Stimulated activated CD8-positive, alpha-beta memory T cell treated with anti-CD3 and anti-CD28 coated beads, Interleukin-4, amount 100 ng/mL, for 24 hours (primary cell): ENCODE measurements at places on chromosomes 4 and X.

DNA sequence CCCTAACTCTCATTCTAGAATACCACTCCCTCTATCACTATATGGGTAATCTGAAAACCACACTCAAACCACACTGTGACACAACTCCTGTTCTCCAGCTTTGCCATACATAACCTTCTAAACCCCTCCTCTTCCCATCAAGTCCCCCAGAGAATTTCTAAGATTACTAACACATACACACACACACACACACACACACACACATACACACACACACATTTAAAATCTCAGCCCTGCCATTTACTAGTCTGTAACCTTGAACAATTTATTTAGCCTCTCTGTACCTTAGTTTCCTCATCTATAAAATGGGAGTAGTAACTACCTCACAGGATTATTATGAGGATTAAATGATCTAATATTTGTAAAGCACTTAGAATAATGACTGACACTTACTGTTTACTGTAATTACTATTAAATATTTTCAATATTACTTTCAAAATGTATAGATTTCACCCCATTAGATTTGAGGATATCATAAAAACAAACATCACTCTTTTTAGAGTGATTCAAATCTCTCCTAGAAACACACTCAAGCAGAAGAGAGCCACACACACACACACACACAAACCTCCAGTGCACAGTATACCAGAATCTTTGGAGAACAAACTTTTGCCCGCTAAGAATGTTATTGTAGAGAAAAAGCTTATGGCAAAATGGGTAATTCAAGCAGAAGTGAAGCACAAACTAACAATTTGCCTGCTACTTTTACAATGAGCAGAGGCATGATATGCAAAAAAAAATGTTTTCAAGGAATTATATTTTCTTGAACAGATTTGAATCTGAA is 3.8 kb downstream of the ANKRD50 start:
- no peak for DNase-seq

- no peak for DNase-seq
Observed at GRCh38 chrX:7219153-7219705, 71.3 kb upstream of the PUDP start.

DNA sequence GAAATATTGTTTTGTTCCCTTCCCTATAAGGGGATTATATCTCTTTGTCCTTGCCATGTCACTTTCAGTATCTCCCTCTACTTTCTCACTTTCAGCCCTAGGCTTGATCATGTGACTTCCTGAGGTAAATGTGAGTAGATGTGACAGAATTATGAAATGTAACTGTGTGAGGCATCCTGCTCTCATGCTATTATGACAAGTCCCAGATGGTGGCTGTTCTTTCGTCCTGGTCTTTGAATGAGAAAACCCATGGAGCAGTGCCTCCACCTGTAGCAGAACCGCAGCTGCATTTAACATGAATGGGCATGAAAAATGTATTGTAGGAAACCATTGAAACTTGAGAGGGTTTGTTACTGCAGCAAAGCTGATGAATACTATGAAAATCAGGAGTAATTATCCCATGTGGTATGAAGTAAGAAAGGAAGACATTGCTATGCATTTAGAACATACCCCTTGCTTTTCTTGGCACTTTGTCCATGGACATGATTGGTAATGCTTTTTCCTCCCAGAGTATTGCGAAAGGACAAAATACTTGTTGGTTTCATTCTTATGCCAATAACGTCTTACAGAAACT is 202.2 kb upstream of the GPRIN3 start:
- no peak for DNase-seq

- no peak for DNase-seq
Observed at GRCh38 chr4:168478868-168479267, 1.4 kb downstream of the DDX60L start.
